ENCODE measurements at places on chromosomes 6 and 20. TPM values are rescaled to one million over a fixed set of nuclear protein-coding genes. Genes with fewer than 3 reads are reported as not detected.
A peak's percentile ranks its signal among the peaks of the same experiment; 100 is the strongest.

Gene TSHZ2
- total RNA-seq: 0.07 TPM

Gene PSMB9
- total RNA-seq: not detected

Gene CD40
- total RNA-seq: not detected

DNA sequence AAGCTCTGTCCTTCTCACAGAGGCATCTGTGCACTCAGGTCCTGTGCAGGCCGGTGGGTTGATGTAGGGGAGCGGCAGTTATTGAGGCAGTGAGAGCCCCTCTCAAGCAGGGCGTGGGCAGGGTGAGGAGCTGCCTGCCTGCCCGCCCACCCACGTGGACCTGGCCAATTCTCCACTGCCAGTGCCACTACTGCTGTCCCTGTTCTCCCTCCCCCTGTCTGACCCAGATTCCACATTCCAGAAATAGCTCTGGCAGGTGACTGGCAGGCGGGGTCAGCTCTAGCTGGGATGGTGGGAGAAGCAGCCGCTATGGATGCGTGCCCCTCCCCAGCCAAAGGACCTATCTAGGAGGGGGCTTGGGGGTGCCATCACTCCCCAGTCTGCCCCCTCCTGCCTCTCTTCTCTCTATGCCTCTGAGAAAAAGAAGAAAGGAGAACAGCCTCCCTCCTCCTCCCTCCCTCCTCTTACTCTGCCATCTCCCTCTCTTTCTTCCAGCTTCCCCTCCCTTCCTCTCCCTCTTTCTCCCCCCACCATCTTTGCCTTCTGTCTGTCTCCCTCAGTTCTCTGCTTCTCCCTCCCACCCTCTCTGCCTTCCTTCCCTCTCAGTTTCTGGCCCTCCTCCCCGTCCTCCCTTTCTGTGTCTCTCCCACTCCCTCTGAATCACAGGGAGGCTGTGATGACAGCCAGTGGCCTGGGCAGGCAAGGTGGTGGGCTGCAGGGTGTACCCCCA is 86.5 kb upstream of the MYL9 start:
- peak; percentile 90 for DNase-seq

DNA sequence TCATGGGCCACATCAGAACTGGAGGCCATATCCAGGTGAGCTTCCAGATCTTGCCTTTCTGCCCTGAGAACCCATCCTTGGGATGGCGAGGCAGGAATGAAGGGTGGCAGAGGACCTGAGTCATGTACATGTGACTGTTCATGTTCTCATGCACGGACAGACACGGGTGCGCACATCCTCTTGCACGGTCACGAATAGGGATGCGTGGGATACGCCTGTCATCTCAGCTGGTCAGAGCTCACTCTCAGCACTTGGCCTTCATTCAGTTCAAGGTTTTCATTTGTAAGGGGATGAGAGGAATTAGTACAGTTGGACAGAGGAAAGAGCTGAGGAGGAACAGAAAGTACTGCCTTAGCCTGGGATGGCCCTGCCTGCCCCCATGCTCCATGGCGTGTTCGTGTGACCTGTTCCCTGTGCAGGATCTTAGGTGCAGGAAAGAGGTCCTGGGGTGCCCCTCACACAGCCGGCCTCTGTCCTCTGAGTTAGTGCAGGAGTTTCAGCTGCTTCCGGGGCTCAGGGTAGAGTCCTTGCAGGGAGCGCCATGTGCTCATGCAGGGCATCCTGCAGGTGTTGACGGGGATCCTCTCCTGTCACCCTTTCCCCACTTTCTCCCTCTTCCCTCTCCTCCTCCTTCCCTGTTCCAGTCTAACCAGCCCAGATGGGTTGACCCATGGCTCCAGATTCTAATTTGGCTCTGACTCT is 173.4 kb downstream of the DTNBP1 start:
- DNase-seq: no peak

DNA sequence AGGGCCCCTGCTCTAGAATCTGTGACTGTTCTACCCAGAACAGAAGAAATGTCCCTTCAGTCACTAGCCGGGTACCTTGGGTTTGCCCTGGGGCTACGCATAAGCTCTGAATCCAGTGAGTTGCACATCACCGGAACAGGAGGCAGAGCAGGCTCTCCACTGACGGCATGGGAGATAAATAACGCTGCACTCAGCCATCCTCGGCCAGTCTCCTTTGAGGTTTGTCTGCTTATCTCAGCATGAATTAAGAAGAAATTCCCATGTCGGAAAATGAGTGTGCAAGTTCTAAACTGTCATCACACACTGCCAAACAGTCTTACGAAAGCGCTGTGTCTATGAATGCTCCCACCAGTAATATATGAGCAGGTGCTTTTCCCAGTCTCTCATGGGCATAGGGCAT is 90.8 kb downstream of the FAM50B start:
- DNase-seq: no peak

GRCh38 chr6:26597389-26597766 is 625 bp downstream of the ABT1 start:
- DNase-seq: no peak
